ENCODE measurements at places on chromosomes 1 and 21.

DNA sequence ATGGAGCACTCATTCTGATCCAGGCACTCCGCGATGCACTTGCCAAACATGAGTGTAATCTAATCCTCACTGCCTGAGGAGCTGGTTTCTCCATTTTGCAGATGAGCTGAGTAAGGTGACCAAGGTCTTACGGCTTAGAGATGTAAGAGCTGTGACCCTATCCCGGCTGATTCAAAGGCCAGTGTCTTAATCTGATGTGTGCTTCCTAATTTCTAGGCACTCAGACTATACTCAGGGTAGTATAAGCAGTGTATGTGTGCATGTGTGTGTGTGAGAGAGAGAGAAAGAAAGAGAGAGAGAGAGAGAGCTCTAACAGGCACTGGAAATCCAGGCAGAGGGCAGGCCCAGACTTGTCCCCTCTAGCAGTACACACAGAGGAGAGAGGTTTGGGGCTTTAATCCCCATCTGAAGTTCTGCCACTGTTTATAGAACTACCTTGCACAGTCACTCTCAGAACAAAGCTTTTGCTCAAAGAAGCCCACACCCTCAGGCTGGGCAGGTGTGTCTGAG lies 188.2 kb downstream of the ZBTB18 start:
- DNase-seq, result no peak

DNA sequence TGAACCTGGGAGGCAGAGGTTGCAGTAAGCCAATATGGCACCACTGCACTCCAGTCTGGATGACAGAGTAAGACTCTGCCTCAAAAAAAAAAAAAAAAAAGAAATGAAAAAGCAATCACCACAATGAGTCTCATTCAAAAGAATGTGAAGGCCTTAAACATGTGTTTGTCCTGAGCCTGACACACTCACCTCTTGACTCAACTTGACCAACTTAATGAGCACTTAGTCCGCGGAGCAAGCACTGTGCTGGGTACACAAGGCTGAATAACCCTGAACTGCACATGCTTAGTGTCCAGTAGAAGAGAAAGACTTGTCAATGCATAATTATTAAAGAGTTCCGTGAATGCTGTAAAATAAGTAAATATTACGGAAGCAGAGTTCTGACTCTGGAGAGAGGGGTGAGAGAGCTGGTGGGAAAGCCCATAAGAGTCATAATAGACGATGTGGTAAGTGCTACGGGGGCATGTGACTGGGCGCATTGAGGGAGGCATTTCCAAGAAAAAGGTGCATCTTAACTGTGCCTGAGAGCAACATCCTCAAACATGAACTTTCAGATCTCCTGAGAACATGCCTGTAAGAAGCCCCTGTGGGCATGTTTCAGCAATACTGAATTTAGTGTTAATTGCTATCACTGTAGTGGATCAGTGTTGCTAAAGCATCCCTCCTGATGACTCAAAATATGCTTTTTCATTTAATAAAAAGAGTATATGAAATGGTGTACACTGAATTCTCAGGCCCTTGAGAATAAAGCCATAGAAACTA lies 27.2 kb downstream of the MCOLN2 start:
- no peak for DNase-seq

GRCh38 chr1:244180256-244180655 lies 129.2 kb downstream of the ZBTB18 start:
- no peak for DNase-seq

GRCh38 chr1:160739098-160739511 lies at the start of gene SLAMF7:
Gene SLAMF7 (plus strand): TSS chr1:160739247. CDS start chr1:160739302, 55 bp downstream.
- DNase-seq, result peak; percentile 50

GRCh38 chr1:34163792-34164731 lies 968 bp downstream of the CSMD2 start:
- no peak for DNase-seq
